ENCODE measurements at places on chromosomes 11 and 22.
A peak's percentile ranks its signal among the peaks of the same experiment; 100 is the strongest.

GRCh38 chr11:7004482-7004881 lies 15.7 kb downstream of the ZNF214 start:
- DNase-seq: peak; percentile 10

- no peak for DNase-seq
Measured at GRCh38 chr11:110098645-110099044, 5.5 kb downstream of the ZC3H12C start.

DNA sequence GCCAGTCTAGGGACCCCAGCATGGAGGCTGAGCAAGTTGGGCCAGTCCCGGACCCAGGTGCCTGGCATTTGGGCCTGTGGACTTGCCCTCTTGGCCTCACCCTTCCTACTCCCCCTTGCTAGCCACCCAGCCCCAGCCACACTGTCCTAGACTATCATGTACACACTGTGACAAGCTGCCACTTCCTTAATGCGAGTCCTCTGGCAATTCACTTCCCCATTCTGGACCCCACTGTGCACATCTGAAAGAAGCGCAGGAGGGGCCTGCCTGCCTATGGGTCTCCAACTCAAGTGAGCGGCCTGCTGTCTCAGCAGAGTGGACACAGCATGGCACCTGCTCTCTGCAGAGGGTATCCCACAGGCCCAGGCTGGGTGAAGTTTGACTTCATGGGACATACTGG lies 68.5 kb upstream of the LMO1 start:
- peak; percentile 71 for DNase-seq

DNA sequence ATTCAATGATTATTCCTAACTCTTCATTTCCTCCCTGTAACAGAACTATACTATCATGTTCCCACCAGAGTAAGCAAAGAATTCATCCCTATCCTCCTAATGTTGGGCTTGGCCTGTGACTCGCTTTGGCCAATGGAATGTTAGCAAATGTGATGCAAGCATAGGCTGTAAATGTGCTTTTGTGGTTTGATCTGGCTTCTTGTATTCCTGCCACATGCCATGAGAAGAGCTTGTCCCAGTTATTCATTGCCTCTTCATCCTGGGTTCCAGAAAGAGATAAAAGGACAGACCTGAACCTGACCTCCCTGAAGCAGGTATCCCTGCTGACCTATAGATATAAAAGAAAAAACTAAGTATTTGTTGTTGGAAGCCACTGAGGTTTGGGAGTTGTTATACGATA lies 51.0 kb downstream of the SYTL2 start:
- DNase-seq: no peak

DNA sequence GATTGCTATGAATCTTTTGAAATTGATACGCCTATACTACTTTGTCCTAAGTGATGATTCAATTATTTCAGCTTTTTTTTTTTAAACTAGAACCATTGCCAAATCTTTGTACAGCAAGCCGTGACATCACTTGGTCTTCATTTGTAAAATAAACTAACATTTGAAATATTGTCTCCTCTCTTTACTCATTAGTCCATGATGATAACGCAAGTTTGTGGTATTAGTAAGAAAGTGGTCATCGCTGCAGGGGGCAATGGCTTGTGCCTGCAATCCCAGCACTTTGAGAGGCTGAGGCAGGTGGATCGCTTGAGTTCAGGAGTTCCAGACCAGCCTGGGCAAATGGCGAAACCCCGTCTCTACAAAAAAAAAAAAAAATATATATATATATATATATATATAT lies 12.9 kb upstream of the ARHGAP42 start:
- no peak for DNase-seq

DNA sequence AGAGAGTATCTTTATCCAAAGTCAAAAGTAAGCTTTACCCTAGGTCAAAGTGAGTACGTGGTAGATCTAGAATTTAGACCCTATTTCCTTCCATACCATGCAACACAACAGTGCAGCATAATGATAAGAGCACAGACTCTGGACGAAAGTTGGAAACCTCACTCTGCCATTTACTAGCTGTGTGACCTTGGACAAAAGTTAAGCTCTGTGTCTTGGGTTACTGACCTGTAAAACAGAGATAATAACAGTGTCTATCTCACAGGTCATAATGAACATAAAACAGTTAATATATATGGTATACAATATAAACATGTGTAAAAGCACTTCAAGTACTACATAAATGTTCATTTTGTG lies 13.6 kb upstream of the CHRNA10 start:
- no peak for DNase-seq

DNA sequence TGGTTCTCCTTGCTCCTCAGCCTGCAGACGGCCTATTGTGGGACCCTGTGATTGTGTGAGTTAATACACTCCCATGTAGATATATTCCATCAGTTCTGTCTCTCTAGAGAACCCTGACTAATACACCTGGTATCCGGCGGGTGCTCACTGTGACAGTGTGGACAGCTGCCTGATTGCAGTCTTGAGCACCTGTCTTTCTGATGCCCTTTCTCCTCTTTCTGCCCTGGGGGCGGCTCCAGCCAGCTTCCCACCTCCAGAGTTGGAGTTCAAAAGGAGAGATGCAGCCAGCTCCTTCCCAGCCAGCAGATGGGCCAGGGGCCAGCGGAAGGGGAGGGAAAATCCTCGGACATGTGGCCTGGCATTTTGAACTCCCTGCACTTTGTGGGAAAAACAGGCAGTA lies 15.0 kb downstream of the SMIM38 start:
- no peak for DNase-seq

DNA sequence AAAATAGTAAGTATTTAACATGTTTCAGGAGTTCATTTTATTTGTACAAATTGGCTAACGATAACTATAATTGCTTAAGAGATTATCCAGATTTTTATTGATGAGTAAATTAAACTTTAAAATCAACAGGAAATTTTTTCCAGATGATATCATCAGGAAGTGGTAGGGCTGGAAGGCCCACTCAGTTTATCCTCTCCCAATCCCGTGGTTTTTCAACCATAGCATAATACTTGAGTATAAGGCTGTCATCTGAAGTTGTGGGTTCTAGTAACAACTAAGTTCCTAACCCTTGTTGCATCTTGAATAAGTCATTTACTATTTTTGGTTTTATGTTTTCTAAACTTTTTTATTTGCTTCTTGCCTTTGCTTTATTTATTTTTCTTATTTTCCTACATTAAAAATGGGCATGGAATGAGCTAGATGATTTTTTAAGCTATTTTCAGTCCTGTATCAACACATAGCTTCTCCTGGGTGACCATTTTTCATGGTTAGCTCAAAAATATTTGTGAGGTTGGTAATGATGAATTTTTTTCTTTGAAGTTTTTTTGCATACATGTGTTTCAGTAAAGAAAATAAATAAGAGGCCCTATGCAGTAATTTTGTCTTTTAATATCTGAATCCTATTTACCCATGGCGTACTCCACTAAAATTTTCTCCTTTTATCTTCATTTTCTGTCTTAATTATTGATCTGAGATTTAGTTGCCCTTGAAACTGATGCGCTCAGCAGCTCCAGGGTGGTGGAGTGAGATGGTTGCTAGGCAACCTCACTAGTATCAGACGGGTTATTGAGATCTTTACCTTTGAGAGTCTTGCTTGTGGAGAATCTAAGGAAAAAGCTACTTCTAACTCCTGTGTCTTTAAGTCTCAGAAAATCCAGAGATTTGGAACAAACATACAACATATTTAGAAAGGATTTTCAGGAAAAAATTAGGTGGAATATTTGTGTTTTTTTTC lies 452.0 kb upstream of the CCDC179 start:
- no peak for DNase-seq

- DNase-seq: no peak
Measured at GRCh38 chr11:2800655-2801531, 84.7 kb downstream of the CDKN1C start.

DNA sequence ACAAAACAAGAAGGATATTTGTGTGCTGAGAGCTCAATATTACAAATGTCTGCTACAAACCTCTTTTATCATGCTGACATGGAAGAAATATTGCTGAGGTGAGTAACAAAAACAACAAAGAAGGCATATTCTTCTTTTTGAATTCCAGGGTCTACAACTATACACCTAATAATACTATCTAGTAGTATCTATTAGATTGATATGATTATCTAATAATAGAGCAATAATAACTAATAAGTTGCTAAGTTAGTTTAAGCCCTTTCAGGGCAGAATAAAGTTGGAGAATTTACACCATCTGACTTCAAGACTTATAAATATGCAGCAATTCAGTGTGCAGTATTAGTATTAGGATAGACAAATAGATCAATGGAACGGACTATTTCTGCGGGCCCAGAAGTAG lies 11.4 kb upstream of the PGM2L1 start:
- no peak for DNase-seq

- DNase-seq: peak; percentile 36
Measured at GRCh38 chr22:37030560-37031281, 11.2 kb downstream of the MPST start.

GRCh38 chr11:65577756-65578109 lies 1.9 kb downstream of the EHBP1L1 start:
- no peak for DNase-seq

DNA sequence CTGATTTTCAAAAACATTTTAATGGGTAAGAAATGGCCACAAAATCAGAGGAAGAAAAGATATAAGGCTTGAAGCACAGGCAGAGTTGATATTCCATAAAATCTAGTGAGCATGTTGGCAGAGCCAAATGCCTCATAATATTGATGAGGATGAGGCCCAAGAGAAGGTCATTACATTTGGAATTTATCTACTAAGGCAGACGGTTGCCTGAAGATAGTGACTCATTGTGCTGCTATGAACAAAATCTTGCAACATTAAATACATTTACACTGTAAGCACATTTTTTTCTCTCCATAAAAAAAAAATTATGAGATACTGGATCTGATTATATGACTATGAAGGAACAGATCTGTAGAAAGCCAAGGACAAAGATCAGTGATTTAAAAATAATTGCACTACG lies 881.4 kb upstream of the CHORDC1 start:
- DNase-seq: no peak

GRCh38 chr22:46538814-46539160 lies 1.4 kb upstream of the CELSR1 start:
- DNase-seq: peak; percentile 72

- DNase-seq: no peak
Measured at GRCh38 chr22:46251816-46252380, 1.8 kb upstream of the CDPF1 start.

DNA sequence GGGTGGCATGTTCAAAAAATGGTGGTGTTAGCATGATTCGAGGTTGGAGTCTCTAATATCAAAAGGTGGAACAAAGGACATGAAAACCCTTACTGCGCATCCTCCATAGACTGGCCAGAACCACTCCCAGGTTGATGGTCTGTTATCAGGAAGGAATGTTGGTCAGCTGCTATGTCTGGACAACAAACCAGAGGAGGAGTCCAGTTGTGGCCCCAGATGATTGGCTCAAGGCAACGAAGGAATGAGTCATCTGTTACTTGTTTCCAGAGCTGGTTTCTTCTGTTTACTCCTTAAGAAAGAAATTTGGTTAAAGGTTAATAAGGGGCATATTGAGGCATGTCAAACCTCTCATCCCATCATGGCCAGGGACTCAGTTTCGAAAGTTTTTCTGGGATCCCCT lies 56.8 kb upstream of the GRIA4 start:
- DNase-seq: no peak

- DNase-seq: no peak
Measured at GRCh38 chr11:67415501-67416304, at the start of gene CARNS1. TSS of gene CARNS1 (plus strand) at chr11:67415678. CDS start at chr11:67416200, 522 bp downstream.

DNA sequence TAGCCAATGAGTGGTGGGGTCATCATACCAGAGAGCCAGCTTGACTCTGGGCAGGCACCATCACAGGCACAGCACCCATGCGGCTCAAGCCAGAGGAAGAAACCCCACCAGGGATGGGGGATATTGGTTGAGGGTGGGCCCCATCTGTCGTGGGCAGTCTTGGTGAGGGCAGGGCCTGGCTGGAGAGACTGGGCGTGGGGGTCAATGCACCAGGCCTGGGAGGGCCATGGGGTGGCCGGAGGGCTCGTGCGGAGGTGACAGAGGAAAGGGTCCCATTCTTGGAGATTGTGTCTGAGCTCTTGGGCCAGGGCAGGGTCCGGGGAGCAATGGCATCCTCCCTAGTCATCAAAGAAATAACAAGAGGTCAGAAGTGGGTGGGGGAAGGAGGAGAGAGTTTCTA lies 1.6 kb upstream of the VSIG2 start:
- DNase-seq: no peak

GRCh38 chr11:58152781-58153180 lies 27.5 kb upstream of the OR9I1 start:
- DNase-seq: no peak

Measured in NB4 (cell line).